ENCODE measurements at places on chromosomes 2 and 18.

- peak overlapping the region; percentile 41 for H3K27ac ChIP-seq
- DNase-seq, result no peak
- peak overlapping the region; percentile 49 for H3K4me3 ChIP-seq
Observed at GRCh38 chr2:156436497-156437085, 412 bp downstream of the GPD2 start.

GRCh38 chr18:50034029-50034428 is 160.9 kb downstream of the MYO5B start:
- no peak overlapping the region for H3K4me3 ChIP-seq
- H3K4me1 ChIP-seq, result no peaks in the 10 kb centered on the region
- no peak overlapping the region for H3K27ac ChIP-seq
- peaks cover 3% of the 10 kb centered on the region for H3K27me3 ChIP-seq

- H3K4me1 ChIP-seq, result peaks cover 21% of the 10 kb centered on the region
- no peak overlapping the region for H3K4me3 ChIP-seq
- H3K36me3 ChIP-seq, result no peaks in the 10 kb centered on the region
- no peaks in the 10 kb centered on the region for H3K27me3 ChIP-seq
- no peak for DNase-seq
- no peak overlapping the region for H3K27ac ChIP-seq
Observed at GRCh38 chr2:12556762-12557161, 160.0 kb upstream of the TRIB2 start.

DNA sequence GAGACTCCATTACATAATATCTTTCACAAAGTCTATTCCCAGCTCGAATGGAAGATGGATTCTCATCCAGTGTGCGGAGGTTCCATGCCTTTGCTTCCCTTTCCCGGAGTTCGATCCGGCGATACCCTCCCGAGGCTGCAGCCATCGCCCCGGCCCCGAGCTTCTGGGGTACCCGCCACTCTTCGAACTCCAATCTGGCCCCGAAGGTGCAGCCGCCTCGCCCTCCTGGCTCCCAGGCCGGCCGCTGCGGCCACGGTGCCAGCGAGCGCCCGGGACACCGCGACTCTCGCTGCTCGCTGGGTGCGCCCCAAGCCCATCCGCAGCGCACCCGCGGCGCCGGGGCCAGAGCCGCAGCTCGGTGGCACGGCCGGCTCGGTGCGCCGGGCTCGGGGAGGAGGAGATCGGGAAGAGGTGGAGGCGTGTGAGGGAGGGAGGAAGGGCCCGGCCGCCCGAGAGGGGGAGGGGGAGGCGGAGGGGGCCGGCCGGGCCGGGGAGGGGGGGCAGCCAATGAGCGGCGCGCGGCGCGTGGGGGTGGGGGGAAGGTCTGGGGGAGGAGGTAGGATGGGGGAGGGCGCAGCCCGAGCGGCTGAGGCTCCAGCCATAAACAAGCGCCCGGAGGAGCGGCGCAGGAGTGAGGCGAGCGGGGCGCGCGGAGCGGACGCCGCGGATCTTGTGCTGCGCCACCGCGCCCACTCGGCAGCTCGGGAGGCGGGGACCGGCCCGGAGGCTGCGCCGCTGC is at the start of gene CRIM1:
TSS of gene CRIM1 (plus strand) at position 628 of the 739 bp plus-strand sequence. CDS start 515 bp downstream, outside the sequence.
- no peaks in the 10 kb centered on the region for H3K36me3 ChIP-seq
- peak; percentile 35 for DNase-seq
- H3K27me3 ChIP-seq, result peaks cover 18% of the 10 kb centered on the region
- H3K27ac ChIP-seq, result no peak within 1 kb of the TSS
- H3K4me3 ChIP-seq, result no peak within 1 kb of the TSS

DNA sequence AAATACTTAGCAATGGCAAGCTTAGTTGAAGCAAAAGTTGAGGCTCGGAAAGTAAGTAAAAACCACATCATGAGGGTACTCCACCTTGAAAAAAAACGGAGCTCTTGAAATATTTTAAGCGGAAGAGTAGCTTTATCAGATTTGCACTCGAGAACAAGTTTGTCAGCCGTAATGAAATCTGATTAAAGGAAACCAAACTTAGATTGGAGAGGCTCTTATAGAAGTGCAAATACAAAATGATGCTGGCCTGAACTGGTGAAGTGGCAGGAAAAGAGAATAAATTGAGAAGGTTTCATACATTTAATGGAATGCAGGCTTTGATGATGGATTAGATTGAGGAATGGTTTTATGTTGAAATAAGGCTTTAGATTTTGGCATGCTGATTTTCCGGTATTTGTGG is 484.2 kb downstream of the PID1 start:
- DNase-seq, result no peak
- no peak overlapping the region for H3K4me3 ChIP-seq
- H3K27ac ChIP-seq, result no peak overlapping the region
- no peaks in the 10 kb centered on the region for H3K27me3 ChIP-seq

DNA sequence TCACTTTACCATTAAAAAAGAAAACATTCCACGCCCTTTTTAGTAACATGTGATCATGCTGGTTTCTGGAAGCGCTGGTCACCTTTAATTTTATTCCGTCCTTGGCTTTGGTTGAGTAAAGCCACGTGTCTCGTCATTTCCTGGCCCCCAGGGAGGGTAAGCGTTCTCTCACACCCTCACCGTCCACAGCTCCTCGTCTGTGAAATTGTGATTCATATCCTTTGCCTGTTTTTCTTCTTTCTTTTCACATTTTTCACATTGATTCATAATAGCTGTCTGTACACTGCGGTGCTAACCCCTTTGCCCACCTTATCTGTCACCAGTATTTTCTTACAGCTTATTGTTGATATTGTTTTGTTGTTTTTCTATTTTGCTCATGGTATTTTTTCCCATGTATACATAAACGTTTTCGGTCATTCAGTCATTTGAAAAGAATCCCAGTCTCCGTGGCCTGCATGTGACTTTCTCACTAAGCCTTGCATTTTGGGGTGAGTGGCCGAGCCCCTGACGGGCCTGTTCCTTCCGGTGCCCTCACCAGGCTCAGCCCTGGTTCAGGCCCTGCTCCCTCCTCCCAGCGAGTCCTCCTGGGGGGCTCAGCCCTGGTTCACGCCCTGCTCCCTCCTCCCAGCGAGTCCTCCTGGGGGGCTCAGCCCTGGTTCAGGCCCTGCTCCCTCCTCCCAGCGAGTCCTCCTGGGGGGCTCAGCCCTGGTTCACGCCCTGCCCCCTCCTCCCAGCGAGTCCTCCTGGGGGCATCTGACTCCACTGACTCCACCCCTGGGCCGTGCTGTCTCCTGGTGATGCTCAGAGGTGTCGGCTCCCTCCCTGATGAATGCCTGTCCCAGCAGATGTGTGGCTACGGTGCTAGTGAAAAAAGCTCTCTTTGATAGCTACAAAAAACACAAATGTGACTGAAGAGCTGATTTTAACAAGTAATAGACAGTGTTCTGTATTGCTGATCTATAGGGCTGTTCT is 249.7 kb upstream of the PXDN start:
- DNase-seq, result no peak
- peaks cover 8% of the 10 kb centered on the region for H3K27me3 ChIP-seq
- H3K36me3 ChIP-seq, result no peaks in the 10 kb centered on the region
- no peak overlapping the region for H3K27ac ChIP-seq
- no peak overlapping the region for H3K4me3 ChIP-seq
- H3K4me1 ChIP-seq, result no peaks in the 10 kb centered on the region

- no peaks in the 10 kb centered on the region for H3K36me3 ChIP-seq
- peaks cover 36% of the 10 kb centered on the region for H3K27me3 ChIP-seq
- H3K4me3 ChIP-seq, result no peak overlapping the region
- H3K4me1 ChIP-seq, result no peaks in the 10 kb centered on the region
- H3K27ac ChIP-seq, result no peak overlapping the region
- DNase-seq, result no peak
Observed at GRCh38 chr18:62370366-62370765, 45.3 kb downstream of the TNFRSF11A start.

GRCh38 chr2:153043385-153043784 is 325.0 kb downstream of the ARL6IP6 start:
- H3K36me3 ChIP-seq, result no peaks in the 10 kb centered on the region
- H3K4me3 ChIP-seq, result no peak overlapping the region
- no peak overlapping the region for H3K27ac ChIP-seq
- no peak for DNase-seq
- H3K27me3 ChIP-seq, result no peaks in the 10 kb centered on the region

DNA sequence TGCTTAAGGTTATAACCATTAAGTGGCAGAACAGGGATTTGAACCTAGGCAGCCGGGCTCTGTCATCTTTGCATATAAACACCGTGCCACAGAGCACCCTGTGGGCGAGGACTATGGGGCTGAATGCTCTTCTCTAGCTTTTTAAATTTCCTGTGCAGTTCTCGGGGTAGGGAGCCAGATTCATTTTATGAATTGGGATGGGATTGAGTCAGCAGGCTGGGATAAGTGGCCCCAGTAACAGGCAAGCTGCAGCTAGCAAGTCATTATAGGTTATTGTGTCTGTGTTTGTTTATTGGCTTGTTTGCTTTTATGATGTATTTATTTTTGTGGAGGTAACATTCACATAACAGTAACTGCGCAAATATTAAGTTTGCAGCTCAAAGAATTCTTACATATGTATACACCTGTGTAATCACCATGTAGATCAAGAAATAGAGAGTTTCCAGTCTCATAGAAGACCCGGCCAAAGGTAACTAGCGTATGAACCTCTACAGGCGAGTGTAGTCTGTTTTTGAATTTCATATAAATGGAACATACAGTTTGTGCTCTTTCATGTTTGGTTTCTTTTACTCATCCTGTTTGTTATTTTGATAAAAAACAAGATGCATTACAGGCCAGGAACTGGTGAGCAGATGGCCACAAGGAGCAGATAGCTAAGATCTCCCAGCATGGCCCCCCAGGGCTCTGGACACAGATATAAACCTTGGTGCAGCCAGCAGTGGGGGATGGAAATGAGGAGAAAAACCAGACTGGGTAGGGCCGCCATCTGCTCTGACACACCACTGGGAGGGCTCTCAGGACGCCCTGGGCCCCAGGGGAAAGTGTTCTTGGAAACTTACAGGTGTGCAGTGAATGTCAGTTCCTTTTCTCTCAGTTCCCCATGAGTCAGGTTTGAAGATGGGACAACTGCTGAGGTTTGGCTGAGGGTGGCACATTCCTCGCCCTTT is 49.2 kb upstream of the GPR155 start:
- H3K36me3 ChIP-seq, result no peaks in the 10 kb centered on the region
- H3K27ac ChIP-seq, result no peak overlapping the region
- H3K4me3 ChIP-seq, result no peak overlapping the region
- H3K27me3 ChIP-seq, result peaks cover 42% of the 10 kb centered on the region
- H3K4me1 ChIP-seq, result no peaks in the 10 kb centered on the region
- DNase-seq, result peak; percentile 12

GRCh38 chr18:9535430-9535991 is 60.2 kb downstream of the RALBP1 start:
- no peak for DNase-seq
- H3K4me3 ChIP-seq, result no peak overlapping the region
- H3K27ac ChIP-seq, result no peak overlapping the region
